Naive thymus-derived CD4-positive, alpha-beta T cell (primary cell): ENCODE measurements at places on chromosomes 3 and 15. TPM values are rescaled to one million over a fixed set of nuclear protein-coding genes. Genes with fewer than 3 reads are reported as not detected.

ANKRD63 gene
- total RNA-seq, result 0.27 TPM

- no peak for DNase-seq
Observed at GRCh38 chr3:160012108-160012507, 23.5 kb downstream of the IL12A start.

- no peak for DNase-seq
Observed at GRCh38 chr3:53534676-53535400, 40.4 kb downstream of the CACNA1D start.

DNA sequence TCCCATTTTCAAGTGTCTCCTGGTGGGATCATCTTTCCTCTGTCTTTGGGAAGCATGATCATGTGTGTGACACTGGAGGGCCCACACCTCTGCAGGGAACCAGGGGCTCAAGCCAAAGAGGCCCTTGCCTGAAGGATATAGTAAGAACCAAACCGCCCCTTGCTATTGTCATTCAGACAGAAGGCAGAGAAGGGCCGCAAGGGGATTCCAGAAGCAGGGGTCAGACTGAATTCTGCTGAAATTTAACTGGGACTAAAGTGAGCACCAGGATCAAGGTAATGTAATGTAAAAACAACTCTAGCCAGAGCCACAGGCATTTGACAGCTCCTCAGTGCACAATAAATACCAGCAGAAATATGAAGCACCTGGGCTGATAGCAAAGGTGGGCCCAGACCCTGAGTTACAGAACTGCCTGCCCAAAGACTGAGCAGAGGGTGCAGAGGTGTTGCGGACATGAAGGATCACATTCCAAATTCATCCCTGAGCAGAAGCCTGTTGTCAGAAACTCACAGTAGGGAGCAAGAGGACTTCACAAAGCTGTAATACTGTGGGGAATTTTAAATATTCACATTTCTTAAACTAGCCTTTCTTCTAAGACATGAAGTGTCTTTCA lies 46.0 kb upstream of the RASGRF1 start:
- DNase-seq, result no peak

DNA sequence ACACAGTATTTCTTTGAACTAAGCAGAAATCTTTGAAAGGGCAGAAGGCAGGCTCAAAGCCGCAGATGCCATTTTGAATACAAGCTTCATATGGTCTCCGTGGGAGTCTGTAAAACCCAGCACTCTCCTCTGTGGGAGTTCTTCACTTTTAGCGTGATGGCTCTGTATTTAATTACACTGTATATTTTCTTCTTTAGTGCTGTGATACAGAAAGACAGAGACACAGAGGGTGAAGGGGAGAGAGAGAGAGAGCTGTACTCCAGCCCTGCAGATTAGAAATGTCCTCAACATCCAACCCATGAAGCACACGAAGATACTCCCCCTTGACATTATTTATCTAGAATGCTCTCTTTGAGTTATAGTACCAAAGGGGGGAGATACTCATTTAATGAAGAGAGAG lies 752.6 kb upstream of the NR2F2 start:
- DNase-seq, result no peak

- DNase-seq, result no peak
Observed at GRCh38 chr3:134002306-134002705, 27.4 kb downstream of the SLCO2A1 start.

MTFMT gene
- total RNA-seq, result 12.7 and 15.0 TPM in 2 replicates
